Mammary epithelial cell (primary cell): ENCODE measurements at places on chromosomes 11 and 22. TPM values are rescaled to one million over a fixed set of nuclear protein-coding genes. Genes with fewer than 3 reads are reported as not detected.

GRCh38 chr11:78428266-78428636 is 10.6 kb upstream of the GAB2 start:
- no peak for DNase-seq

DNA sequence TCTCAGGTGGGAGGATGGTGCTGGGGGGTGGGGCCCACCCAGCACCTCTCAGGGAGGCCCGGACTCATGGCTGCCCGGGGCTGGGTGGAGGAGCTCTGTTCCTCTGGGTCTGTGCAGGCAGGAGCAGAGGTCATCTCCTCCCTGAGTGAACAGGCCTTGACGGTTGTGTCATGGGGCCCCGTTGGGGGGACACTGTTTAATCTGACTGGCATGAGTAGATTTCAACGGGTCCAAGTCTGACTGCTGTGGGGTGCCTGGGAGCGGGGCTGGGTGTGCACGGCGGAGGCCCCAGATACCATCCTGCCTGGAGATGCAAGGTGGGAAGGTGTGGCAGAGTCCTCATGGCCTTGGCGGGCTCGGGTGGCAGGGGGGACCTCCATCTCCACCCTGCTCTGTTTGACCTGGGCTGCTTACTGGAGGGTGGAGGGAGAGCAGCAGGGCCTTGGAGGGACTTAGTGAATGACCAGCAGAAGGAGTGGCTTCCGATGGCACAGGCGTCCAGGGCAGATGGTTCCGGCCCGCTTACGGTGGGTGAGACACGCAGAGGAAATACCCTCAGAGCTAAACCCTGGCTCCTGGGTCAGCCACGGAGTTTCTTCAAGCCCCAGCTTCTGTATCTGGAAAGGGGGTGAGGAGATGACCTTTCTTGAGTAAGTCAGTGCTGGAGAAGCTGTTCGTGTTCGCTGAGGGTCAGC is 48.7 kb downstream of the SMIM38 start:
- DNase-seq = no peak

DNA sequence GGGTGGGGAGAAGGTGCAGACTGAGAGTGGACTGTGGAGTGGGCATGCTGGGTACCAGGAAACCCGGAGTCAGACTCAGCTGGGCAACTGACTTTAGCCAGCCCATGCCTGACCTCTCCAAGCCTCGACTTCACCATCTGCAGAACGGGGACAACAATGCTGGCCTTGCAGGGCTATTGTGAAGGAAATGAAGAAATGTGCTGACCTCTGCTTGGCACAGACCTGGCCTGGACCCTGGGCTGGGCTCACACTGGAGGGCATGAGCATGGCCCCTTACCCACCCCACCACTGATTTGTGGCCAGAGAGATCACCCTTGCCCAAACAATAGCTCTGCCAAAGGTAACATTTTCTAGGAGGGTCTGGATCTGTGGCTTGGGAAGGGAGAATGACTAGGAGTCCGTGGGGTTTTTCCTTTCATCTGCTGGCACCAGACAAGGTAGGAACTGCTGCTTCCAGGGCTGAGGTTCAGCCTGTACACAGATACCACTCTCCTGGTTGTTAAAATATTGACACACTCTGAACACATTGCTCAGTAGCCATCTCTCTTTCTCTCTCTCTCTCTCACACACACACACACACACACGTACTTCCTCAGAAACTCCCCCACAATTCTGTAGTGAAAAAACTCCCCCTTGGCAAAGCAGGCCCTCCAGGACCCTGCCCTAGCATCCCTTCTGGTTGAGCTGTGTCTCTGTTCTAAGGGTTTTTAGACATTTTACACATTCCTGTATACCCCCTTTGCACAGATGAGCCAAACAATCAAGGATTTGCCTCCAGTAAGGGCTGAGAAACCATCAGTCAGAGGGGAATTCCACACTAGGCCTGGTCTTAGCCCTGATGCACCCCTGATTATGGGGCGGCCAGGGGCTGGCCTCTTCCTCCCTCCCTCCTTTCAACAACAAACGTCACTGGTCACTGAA is 1.0 kb downstream of the MOGAT2 start:
- no peak for DNase-seq

DNA sequence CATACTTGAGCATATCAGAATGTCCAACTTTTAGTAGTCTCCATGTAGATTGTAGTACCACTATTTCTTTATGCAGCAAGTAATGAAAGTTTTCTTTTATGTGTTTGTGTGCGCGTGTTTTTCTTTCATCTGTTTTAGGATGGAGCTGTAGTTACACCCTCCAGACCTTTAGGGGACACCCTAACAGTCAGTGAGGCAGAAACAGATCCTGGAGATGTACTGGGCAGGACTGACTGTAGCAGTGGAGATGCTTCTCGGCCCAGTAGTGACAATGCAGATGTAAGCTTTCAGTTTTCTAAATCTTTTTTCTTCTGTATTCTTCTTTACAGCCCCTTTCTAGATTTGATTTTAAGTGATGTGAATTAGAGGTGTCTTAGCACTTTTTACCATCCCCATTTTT is 79.9 kb upstream of the GRIK4 start:
- no peak for DNase-seq

- DNase-seq = no peak
These were observed 91.6 kb downstream of the STIM1 start for GRCh38 chr11:3947061-3947460.

- no peak for DNase-seq
These were observed 69.1 kb downstream of the C11orf87 start for GRCh38 chr11:109490953-109491635.

GRCh38 chr11:47399860-47400767 is 8.3 kb upstream of the SLC39A13 start:
- DNase-seq = no peak

GRCh38 chr11:121418625-121419114 is 33.4 kb upstream of the SORL1 start:
- DNase-seq = no peak

DNA sequence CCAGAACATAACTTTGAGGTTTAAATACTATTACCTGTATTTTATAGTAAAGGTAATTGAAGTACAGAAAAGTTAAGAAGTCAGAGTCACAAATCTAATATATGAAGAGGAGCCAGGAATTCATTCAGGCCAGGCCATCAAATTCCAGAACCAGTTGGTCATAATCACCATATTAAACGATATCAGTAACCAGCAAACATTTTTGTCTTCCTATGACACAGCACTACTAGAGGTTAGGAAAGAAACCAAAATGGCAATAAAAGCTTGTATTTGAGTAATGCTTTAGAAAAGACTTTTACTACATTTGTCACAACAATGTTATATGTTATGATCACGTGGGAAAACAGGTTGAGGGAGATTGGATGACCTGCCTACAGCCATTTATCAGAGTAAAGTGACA is 62.2 kb downstream of the DKK3 start:
- DNase-seq = no peak

DNA sequence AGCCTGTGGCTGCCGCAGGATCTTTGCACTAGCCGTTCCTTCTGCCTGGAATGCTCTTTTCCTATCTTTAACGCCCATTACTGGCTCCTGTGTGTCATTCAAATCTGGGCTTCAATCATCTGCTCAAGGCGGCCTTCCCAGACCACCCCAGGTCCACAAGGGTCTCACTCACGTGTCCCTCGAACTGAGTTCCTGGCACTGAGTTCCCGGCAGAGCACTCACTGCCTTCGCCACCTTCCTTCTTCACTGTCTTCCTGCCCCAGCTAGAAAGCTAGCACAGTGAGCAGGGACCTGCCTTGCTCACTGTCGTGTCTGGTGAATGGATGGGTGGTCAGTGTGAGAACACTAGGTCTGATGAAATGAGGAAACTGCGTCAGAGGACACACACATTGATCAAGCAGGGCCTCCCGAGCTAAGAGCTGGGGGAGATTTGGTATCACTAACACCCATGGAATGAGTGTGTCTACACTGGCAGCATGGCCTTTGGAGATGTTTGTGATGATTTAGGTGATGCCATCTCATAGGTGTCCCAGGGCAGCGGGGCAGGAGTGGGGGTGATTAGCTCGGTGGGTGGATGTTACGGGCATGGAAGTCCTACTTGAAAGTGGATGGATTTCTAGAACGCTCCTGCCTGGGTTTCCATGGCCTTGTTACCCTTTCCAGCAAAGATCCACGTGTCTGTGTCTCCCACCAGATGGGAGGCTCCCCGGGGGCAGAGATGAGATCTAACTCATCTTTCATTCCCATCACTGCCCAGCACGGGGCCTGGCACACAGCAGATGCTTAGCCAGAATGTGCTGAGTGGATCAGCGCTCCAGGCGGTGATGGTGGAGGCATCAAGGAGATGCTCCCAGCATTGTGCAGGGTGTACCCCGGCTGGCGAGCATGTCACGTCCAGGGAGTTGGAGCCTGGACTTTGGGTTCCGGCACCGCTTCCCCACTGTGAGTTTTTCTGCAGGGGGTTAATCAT is 64.5 kb downstream of the SHISAL1 start:
- no peak for DNase-seq

ABCC8 gene
- not detected in 2 replicates for total RNA-seq

THRSP gene
- not detected for total RNA-seq

MMP12 gene
- total RNA-seq = not detected in 2 replicates
